Activated CD8-positive, alpha-beta memory T cell treated with anti-CD3 and anti-CD28 coated beads for 24 hours (primary cell): ENCODE measurements at places on chromosomes 2 and 18.

GRCh38 chr2:5007596-5007995, 684.6 kb upstream of the SOX11 start:
- DNase-seq: no peak

GRCh38 chr2:60479226-60480088, 74.0 kb downstream of the BCL11A start:
- no peak for DNase-seq

DNA sequence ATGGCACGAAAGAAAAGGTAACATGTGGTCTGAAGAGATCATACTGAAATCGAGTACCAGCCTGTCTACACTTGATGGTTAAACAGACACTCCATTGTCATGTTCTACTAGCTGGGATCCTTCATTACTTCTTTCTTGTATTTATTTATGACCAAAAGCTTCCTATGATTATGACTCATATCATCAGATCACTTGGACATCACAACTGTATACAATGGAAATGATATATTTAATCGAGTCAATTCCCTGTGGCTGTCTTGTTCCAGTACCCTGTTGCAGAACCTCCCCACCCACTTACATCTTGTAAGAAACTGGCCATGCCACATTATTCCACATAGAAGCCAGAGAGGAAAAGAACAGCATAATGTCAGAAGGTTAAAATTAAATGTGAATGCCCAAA, 358.9 kb downstream of the ZEB2 start:
- DNase-seq: no peak

GRCh38 chr2:239756790-239757760, 268.1 kb downstream of the NDUFA10 start:
- DNase-seq: no peak

- DNase-seq: no peak
Measured at GRCh38 chr18:64444819-64445218, 295.9 kb upstream of the LINC00305 start.

GRCh38 chr18:7414459-7414858, 152.7 kb upstream of the PTPRM start:
- DNase-seq: no peak

DNA sequence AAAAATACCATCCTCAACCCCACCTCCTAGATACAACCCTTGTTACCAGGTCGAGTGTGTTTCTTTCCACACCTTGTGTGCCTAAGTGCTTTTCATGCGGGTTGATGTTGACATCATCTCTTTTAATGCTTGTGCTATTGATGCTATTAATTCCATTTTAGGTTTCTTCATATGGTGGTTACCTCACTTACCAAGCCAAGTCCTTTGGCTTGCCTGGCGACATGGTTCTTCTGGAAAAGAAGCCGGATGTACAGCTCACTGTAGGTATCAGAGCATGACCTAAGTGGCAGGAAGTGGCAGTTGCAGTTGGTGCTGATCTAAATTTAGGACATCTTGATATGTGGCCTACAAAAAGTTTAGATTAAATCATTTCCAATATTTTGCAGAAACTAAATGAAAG, 149.9 kb upstream of the TTC39C start:
- peak; percentile 57 for DNase-seq

GRCh38 chr18:7779211-7779610, 212.1 kb downstream of the PTPRM start:
- no peak for DNase-seq

DNA sequence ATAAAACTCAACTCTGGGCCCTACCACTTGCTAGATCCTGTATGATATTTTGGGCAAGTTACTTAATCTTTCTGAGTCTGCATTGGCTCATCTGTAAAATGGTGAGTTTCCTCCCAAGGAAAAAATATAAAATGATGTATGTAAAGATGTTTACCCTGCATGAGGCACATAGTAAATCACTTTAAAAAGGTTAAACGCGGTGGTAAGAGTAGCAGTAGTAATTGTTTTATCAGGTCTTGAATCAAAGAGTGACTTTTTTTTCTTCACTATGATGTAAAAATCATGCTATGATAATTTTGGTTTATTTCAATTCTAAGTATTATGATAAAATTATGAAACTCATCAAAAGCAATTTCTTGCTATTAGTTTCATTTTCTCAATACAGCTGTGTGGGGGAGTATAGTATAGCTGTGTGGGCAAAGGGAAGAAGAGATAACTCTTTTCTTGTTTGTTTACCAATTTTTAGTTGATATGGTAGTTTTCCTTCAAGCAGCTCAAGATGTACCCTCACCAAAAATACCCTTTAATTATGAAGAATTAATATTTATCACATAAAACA, 10.7 kb downstream of the ARHGAP15 start:
- DNase-seq: no peak

DNA sequence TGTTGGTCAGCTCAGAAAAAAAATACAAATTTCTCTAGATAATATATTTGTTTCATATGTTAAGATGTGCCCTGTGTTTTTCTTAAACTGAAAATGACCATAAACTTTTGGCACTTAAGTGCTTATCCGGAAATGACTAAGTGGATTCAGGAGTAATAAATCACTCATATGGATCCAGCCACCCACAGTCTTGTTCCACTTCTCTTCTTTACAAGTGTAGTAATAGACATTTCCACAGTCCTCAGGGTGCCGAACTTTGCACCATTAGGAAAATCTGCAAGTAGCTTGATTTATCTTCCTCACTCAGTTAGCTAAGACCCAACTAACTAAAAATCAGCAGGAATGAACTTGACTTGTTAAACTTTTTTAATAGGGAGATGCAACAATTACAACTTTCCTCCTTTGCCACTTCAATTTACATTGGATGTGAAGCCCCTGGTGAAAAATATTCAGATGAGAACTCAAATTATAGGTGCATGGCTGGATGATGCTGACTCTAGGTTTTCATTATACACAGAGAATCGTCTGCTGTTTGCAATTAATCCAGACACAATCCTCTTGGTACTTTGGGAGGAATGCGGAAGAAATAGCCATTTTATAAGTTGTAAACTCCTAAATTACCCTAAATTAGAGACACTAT, 322.5 kb downstream of the ARHGAP15 start:
- no peak for DNase-seq

DNA sequence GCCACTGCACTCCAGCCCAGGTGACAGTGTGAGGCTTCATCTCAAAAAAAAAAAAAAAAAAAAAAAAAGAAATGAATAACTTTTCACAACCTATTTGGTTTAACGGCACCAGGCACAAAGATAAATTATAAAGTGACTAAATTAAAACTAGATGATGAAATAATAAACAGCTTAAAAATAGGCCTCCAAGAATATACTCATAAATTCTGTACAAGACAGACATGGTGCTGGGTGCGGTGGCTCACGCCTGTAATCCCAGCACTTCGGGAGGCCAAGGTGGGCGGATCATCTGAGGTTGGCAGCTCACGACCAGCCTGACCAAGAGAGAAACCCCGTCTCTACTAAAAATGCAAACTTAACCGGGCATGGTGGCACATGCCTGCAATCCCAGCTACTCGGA, 19.7 kb downstream of the USP34 start:
- DNase-seq: no peak

DNA sequence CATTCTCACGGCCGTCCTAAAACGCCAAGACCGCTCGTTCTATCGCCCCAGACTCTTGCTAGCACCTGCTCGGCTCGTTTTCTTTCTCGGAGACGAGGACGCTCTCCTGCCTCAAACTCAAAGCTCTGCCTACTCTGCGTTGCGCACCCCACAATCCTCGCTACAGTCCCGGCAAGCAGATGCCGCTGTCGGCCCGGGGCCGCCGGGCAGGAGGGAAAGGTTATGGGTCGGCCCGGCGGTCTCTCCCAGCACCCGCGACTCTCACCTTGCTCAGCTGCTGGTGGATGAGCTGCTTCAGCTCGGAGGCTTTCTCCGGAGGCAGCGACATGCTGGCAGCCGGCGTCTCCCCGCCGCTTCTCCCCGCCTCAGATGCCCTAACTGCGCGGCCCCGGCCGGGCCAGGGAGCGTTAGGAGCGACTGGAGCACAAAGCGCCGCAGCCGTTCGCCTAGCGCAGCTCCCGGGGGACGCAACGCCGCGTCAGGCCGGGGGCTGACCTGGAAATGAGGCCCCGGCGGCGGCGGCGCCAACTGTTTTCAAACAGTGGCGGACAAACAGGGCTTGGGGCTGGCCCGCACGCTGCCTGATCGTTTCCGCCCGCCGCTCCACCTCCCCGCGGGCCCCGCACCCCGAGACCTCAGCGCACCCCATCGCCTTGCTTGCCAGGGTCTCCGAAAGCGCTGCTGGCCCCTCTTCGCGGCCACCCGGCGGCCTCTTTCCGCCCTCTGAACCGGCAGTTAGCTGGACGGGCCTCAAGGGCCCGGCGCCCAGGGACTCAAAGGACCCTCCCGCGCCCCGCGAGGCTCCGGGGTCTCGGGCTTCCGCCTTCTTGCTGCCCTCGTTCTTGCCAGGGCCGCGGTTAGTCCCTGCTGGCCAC, at the start of the genes CEP76 and PSMG2:
TSS of gene CEP76 (minus strand) at position 503 of the 875 bp plus-strand sequence. CDS start at position 328, 175 bp downstream.
TSS of gene PSMG2 (plus strand) at position 822 of the 875 bp plus-strand sequence. CDS start 66 bp downstream, outside the sequence.
- DNase-seq: peak; percentile 96

DNA sequence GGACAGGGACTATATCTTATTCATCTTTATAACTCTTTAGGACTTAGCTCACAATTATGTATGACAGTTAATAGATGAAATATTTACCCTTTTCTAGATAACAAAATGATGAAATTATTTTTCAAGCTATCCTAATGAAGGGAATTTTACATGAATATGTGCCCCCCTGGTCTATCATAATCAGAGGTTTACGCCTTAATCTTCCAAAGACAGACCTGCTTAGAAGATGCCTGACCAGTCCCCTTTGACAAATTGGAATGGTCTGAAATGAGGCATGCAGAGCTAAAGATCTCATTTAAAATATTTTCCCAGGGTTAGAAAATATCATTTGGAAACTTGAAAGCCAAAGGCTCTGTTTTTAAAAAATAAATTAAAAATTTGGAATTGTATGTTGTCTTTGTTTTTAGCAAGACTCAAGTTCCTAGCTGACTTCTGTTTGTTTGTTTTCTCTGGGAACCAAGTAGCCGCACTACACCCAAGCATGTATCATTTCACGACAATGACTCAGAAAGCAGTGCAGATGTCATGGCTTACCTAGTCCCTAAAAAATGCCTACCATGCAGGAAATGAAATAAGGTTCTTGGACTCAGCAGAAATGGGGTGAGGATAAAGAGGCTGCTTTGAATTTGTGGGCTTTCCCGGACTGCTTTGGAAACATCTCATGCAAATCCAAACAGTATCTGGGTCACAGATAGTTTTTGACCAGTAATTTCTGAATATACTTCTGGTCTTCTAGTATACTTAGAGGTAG, 162.1 kb downstream of the ZEB2 start:
- no peak for DNase-seq

DNA sequence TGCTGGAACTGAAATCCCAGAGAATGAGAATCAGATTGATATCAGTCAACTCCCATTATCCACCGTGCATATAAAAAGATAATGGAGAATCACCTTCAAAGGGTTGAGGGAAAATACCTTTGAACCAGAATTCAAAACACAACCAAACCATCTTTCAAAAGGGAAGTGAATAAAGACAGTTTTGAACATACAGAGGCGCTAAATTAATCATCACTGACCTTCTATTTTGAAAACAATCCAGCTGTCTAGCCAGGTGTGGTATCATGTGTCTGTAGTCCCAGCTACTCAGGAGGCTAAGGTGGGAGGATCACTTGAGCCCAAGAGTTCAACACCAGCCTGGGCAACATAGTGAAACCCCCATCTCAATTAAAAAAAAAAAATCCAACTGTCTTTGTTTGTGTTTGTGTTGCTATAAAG, 63.6 kb downstream of the TRABD2A start:
- no peak for DNase-seq

- DNase-seq: no peak
Measured at GRCh38 chr18:66210875-66211274, 393.0 kb downstream of the CDH19 start.

DNA sequence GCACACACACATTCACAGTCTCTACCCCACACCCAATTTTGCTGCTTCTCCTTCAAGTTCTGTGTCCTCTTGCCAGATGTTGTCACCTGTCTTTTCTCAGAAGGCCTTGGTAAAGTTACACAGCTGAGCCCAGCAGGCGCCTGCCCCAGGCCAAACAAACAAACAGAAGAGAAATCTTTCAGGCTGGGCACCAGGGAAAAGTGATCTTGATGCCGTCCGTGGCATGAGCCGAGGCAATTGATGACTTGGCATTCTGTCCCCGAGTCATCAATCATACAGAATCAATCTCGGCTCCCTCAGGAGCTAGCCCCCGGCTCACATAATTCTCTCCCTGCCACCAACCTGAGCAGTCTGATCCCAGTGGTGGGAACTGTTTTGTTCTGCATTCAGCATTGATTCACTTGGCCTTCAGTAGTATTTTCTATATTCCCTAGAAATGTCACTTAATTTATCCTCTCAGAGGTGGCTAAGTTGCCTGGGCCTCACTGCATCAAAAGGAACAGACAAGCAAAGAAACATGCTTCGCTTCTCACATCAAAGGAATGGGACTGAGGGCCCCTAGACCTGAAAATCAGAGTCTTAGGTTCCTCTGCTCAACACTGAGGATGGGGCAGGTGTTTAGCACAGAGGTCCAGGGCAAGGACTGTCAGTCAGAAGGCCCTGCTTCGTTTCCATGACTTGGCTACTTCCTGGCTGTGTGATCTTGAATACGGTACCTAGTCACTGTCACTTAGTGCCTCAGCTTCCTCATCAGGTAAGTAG, 278.8 kb upstream of the CELF4 start:
- DNase-seq: no peak

DNA sequence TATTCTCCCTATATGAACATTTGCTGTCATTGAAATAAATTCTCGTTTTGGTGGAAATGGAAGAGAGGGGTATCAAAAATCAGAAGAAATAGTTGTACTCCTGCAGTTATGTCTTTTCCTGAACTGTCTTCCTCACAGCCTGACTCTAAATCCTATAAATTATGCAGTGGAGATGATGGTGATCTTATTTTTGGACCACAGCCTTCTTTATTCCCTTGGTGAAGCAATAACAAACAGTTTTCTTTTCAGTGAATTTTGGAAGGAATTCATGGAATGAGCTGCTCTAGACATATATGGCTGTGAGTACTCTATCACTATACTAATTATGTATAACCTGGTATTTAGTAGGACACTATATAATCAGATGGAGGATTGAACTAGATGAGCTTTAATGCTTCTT, 1.7 kb upstream of the SLC25A12 start:
- no peak for DNase-seq

DNA sequence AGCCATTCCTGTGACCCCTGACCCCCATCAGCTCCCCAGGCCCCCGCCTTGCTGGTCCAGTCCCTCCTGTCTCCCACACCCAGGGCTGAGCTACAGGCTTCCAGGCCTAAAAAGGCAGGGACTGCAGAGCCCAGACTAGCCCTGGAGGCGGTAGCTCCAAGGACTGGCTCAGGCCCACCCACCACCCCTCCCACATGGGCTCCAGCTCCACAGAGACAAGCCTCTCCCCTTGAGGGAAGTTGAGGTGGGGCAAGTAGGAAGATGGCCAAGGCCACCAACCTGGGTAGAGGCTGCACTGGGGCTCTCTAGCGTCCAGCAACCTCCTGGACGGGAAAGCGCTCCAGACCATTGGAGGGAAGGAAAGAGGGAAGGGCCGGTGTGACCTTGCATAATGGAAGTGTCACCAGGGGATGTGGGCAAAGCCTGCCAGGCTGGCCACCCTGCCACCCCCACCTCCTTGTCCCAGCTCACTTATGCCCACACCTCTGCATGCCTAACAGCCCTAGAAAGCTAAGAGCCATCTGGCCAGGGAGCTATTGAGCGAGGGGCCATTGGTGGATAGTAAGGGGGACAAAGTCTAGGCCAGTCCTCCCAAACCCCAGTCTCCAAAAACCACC, 63.1 kb downstream of the TNS1 start:
- no peak for DNase-seq
